Stimulated activated CD4-positive, alpha-beta T cell treated with anti-CD3 and anti-CD28 coated beads, Interleukin-4, amount 100 ng/mL, for 1 hour (primary cell): ENCODE measurements at places on chromosomes 3 and 15.

DNA sequence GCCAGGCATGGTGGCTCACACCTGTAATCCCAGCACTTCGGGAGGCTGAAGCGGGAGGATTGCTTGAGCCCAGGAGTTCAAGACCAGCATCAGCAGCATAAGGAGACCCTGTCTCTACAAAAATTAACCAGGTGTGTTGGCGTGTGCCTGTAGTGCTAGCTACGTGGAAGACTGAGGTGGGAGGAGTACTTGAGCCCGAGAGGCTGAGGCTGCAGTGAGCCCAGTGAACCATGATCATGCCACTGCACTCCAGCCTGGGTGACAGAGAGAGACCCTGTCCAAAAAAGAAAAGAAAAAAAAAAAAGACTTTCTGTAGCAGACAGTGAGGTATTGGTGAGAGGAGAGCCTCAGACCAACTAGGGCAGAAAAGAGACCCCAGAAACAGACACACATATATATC lies 263.8 kb downstream of the XXYLT1 start:
- DNase-seq, result no peak

GRCh38 chr3:120162400-120162799 lies 68.2 kb upstream of the GSK3B start:
- no peak for DNase-seq

GRCh38 chr3:136171097-136171542 lies 25.0 kb downstream of the MSL2 start:
- no peak for DNase-seq

- DNase-seq, result no peak
Measured at GRCh38 chr15:35349916-35350315, 196.0 kb downstream of the DPH6 start.

- no peak for DNase-seq
Measured at GRCh38 chr3:78839693-78840092, 928.1 kb downstream of the ROBO1 start.

DNA sequence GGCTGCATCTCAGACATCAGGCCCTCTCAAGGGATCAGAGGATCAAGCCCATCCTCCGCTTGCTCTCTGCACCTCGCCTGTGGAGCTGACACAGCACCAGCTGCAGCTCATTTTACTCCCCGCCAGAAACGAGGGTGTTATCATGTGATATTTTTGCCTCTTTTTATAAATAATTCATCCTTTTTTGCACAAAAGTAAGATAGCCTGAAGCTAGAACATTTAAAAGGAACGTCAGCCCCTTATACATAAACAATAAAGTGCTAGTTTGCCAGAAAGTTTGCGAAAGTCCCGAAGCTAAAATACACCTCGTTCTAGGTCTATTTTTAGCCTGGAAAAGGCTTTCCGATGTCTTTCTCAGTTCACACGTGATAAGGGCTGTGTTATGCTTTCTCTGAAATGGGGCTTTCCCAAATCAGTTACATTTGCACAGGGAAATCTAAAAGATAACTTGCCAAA lies 9.6 kb upstream of the FAM174B start:
- no peak for DNase-seq

GRCh38 chr15:72358650-72359171 lies 17.1 kb downstream of the HEXA start:
- DNase-seq, result no peak

GRCh38 chr3:61890167-61890566 lies 328.8 kb downstream of the PTPRG start:
- DNase-seq, result no peak

- no peak for DNase-seq
Measured at GRCh38 chr3:195815169-195815771, 3.5 kb upstream of the MUC4 start.

GRCh38 chr3:39388741-39389248 lies 5.6 kb downstream of the SLC25A38 start:
- no peak for DNase-seq

GRCh38 chr3:168220556-168220955 lies 124.8 kb upstream of the GOLIM4 start:
- DNase-seq, result no peak

GRCh38 chr3:159616234-159616825 lies 372.3 kb upstream of the IL12A start:
- no peak for DNase-seq

GRCh38 chr3:48273594-48274211 lies 32.8 kb downstream of the ZNF589 start:
- peak; percentile 41 for DNase-seq

DNA sequence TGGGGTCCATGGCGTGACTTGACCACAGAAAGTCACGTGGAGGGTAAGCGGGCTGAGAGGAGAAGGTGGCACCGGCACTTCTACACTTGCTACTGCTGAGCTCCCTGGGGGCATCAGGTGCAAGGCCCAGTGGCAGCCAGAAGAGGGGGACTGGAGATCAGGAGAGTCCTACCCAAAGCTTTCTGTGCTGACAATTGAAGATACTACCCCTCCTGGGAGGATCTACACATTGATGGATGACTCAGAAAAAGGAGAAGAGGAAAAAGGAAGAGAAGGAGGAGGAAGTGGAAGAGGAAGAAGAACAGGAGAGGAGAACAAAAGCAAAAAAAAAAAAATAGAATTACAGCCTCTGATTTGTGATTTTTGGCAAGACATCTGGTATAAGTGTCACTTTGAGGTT lies 41.2 kb downstream of the MYO5C start:
- DNase-seq, result no peak

DNA sequence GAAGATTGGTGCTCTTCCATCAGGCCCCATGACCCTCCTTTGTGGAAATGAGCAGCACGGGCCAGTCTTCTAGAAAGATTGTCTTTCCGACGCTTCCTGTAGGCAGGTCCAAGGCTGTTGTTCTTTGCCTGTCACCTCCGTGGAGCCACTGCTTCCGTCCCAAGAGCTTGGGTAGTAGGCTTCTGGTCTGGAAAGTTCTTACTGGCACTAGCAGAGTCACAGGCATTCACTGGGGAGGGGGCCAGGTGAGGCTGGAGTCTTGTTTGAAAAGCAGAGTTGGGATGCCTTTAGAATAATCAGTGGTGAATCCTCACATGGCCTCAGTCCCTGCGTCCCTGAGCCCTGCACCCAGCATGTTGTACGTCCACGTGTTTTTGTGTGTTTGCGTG lies 76.2 kb upstream of the ADPGK start:
- DNase-seq, result no peak

DNA sequence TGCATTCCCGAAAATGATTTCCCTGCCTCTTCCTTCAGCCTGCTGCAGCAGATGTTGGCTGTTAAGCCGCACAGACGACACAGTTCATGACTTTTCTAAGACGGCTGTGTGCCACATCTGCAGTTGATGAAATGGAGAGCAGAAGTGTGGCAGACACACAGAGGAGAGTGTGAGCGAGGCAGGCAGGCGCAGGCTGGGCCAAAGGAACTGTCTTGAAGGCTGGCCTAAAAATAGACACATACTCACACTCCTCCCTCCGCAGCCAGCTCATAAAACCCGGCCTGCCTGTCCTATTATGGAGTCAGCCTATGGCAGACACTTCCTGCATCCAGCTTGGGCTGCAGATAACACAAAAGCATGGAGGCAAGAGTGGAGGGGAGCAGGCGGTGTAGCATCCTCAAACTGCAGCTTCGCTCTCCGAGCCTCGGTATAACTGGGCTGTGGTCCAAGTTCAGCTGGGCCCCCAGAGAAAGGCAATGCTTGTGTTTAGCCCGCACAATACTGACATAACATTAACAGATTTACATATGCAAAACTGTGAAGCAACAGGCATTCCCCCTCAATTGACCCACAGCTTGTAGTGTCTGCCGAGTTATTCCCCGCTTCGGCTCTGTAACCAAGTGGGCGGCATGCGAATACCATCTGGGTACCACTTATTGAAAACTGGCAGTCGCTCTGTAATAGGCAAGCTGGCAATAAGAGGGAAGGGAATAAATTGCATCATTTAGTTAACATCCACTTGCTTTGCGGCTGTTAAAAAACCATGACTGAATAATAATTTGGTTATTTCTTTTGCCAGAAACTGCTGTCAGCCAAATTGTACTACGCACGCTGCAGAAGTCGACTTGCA lies 40.8 kb downstream of the FOXP1 start:
- DNase-seq, result no peak

GRCh38 chr3:195705081-195705991 lies 15.4 kb upstream of the MUC20 start:
- no peak for DNase-seq

GRCh38 chr15:56077081-56077480 lies 83.7 kb upstream of the NEDD4 start:
- no peak for DNase-seq

DNA sequence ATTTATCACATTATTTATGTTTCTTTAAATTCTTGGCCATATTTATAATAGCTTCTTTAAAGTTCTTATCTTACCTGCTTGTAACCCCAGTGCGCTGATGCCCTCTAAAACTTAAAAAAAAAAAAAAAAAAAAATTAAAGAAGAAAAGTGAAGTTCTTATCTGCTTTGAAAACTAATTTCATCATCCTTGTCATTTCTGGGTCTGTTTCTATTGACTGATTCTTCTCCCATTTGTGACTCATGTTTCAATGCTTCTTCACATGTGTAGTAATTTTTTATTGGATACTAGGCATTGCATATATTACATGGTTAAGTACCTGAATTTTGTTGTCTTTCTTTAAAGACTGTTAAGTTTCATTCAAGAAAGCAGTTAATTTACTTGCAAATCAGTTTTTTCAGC lies 3.4 kb upstream of the SEC22A start:
- DNase-seq, result no peak

- DNase-seq, result no peak
Measured at GRCh38 chr3:133600572-133601081, 27.1 kb downstream of the CDV3 start.

DNA sequence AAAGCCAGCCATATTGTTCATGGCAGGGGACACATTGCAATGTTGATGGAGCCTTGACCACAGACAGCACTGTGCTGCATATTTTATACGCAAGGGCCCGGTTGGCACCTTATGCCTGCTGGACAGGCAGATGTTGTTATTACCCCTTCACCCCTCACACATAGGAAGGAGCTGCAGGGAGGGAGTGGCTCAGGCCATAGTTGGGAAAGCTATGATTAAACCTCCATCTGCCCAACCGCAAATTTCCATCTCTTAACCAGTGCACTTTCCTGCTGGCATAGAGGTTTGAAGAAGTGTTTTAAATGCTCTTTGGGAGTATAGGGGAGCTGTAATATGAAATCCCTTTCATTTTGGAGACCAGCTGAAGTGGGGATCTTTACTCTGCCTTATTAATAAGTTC lies 224.7 kb downstream of the CACNA2D3 start:
- DNase-seq, result no peak

- DNase-seq, result no peak
Measured at GRCh38 chr3:186169379-186169778, 60.5 kb upstream of the ETV5 start.

GRCh38 chr3:179730506-179730905 lies 77.7 kb downstream of the USP13 start:
- no peak for DNase-seq

DNA sequence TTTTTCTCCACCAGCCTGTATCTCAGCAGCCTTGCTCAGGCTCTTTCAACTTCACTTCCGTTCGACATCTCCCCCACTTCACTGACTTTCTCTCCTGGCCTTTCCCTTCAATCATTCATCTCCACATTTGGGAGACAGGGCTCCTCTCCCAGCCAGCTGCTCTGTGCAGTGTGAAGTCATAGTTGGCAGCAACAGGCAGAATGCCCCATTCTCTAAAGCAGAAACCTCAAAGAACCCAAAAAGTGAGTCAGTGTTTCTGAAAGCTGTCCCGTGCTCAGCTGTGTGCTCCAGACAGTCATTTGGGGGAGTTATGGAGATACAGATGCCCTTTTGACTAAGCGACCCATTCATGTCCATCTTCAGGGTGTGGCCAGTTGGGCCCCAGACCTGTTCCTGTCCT lies 54.3 kb downstream of the NTRK3 start:
- no peak for DNase-seq

DNA sequence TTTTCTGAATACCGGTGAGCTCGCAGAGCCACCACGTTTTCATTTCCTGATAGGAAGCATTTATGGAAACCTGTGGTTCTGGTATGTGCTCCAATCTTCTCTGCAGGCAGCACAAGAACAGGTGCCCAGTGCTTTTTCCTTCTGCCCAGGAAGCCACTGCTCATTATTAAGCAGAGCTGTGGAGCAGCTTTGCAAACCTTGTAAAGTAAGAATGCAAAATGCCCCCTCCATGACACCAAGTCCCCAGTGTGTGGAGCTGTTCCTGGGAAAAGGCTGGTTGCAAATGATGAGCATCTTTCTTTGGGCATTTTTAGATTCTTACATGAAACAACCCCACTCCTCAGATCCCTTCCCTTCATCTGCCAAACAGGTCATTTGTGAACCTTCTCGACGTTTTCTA lies 65.7 kb upstream of the MRPL3 start:
- no peak for DNase-seq

- no peak for DNase-seq
Measured at GRCh38 chr15:80744826-80745225, 34.3 kb upstream of the CEMIP start.

DNA sequence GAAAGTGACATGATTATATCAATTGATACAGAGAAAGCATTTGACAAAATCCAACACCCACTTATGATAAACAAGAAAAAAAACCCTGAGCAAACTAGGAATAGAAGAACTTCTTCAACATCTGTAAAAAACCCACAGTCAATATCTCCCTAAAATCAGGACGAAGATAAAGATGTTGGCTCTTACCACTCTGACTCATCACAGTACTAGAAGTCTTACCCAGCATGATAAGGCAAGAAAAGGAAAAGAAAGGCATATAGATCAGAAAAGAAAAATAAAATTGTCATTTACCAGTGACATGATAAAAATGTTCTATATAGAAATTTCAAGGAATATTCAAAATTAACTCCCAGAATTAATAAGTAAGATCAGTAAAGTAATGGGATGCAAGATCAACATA lies 7.2 kb upstream of the FBXW12 start:
- DNase-seq, result no peak

- no peak for DNase-seq
Measured at GRCh38 chr3:170739410-170739809, 130.6 kb downstream of the RPL22L1 start.

DNA sequence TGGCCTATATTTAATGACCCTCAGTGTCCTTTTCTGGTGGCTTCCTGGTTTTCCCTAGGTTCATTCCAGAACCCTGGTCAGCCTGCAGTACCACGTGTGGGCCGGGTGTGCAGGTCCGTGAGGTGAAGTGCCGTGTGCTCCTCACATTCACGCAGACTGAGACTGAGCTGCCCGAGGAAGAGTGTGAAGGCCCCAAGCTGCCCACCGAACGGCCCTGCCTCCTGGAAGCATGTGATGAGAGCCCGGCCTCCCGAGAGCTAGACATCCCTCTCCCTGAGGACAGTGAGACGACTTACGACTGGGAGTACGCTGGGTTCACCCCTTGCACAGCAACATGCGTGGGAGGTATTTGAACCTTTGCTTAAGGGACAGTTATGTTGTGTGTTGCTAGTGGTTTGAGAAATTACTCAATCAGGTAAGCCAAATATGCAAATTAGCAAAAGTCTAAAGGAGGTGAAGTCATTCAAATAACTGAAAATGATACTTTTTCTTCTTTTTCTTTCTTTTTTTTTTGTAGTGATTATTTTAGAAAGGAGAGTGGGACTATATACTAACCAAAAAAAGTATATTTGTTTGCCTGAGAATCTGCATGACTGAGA lies 259.2 kb downstream of the ADAMTSL3 start:
- no peak for DNase-seq
